H4 (cell line): ENCODE measurements at places on chromosomes 1 and 21. TPM values are rescaled to one million over a fixed set of nuclear protein-coding genes. Genes with fewer than 3 reads are reported as not detected.

DNA sequence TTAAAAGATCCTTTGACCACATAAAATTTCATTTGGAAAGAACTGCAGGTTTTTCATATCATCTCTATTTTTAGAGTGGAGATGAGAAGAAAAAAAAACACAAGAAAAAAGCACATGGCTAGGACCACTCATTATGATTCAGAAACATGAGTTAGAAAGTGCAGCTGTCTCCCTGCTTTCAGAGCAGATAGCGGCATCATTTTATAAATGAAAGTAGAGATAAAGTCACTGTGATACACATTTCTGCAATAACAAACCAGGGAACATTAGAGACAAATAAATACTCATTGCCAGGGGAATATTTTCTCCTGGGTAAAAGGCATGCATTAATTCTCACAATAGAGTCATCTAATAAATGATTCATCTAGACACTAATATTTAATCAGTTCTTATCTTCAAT is 87.5 kb upstream of the PLPPR4 start:
- no peak for DNase-seq

C1orf116 gene
- not detected in 2 replicates for total RNA-seq

- DNase-seq: no peak
Measured at GRCh38 chr1:93692026-93692425, 10.4 kb upstream of the BCAR3 start.

GRCh38 chr1:57440096-57440495 is 16.2 kb upstream of the DAB1 start:
- no peak for DNase-seq

DNA sequence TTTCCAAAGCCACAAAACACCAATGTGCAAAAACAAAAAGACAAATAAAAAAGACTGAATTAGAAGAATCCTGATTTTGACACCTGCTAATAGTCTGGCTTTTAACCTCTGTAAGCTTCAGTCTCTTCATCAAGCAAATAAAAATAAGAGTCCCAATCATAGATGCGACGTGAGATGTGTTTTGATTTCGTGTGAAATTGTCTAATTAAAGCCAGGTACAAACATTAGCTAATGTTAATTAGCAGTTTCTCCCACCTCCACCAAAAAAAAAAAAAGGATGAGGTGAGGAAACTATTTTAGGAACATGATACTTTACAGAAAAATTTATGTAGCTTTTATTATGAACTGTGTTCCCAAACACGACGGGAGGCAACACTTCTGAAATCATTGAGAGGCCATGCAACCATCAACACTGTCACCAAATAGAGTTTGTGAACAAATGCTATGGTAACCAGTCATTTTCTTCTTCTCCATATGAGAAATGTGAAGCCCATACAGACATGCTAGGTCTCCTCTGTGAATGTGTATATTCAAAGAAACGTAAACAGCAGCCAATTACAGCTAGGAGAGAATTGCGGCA is 6.7 kb upstream of the EVI5 start:
- DNase-seq: no peak

- no peak for DNase-seq
Measured at GRCh38 chr1:221337106-221337505, 404.8 kb downstream of the DUSP10 start.

DNA sequence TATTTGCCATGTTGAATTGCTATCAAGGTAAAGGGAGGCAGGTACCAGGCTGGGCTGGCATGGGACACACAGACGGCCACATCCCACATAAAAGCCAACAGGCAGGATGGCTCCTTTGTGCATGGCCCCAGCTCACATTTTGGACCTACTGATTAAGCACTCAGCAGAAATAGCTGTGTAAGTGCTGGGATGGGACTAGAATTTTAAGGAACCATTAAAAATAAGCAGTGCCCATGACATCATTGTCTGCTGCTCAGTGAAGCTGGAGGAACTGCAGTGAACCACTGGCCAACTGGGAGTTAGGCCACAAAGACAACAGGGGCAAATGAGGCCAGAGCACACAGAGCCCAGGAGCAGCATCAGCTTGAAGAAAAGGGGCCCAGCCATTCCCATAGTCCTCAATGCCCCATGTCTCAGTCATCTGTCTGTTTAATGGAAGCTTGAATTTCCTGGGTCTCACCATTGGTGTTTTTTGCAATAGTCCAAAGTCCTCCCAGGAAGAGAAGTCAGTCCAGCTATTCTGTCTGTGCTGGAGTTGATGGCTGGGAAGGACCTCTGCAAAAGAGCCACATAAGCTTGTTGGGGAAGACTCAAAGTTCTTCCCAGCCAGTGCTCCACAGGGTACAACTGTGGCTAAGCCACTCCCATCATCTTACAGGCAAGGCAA is 45.3 kb upstream of the TNR start:
- DNase-seq: no peak

GRCh38 chr1:10437052-10437451 is 6.8 kb downstream of the CENPS start:
- DNase-seq: no peak

SFN gene
- 0.53 and 1.0 TPM in 2 replicates for total RNA-seq

DNA sequence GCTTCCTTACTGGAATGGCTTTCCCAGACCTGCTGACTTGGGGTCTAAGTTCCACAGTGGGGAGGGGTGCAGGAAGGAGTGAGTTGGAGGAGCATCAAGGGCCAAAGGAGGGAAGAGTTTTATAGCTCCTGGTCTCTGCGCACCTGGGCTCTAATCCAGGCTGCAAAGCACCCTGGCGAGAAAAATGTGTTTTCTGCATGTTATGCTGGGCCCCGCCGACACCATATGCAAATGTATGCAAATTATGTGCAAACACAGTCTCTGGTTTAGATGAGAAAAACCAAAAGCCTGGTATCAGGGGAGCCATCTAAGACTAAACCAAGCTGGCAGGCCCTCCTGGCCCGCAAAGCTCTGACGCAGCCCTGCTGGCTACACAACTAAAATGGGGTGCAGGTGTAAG is 95.0 kb downstream of the VWA5B1 start:
- DNase-seq: no peak

OR2AK2 gene
- not detected in 2 replicates for total RNA-seq

NFASC gene
- 3.1 and 3.2 TPM in 2 replicates for total RNA-seq

- no peak for DNase-seq
Measured at GRCh38 chr1:174956976-174957375, 42.8 kb upstream of the CACYBP start.

GRCh38 chr1:10105484-10105883 is 72.7 kb downstream of the UBE4B start:
- DNase-seq: no peak

DNA sequence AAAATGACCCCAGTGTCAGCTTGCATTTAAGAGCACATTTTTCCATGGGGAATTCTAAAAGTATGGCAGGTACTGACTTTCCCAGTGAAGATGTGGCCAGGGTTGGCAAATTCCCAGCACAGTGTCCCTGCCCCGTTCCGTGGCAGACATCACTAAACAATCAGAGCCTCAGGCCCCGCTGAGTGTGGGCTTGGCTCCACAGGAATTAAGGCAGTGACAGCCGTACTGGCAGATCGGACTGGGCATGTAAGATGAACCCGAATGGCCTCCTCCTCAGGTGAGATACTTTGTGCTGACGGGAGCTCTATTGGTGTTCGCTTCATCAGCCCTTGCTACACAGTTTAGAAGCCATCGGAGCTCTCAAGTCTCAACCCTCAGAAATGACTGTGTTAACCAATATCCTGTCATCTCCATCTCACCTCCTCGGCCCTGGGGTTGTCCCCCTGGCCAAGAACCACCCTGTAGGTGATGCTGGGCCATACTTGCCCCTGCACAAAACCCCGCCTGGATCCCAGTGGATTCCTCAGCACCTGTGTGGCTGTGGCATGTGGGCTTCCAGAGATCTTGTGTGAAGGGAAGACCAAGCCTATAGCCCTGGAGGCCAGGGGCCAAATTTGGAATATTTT is 29.0 kb upstream of the ABCG1 start:
- no peak for DNase-seq

- DNase-seq: no peak
Measured at GRCh38 chr1:12097321-12097720, 34.2 kb downstream of the TNFRSF8 start.

DNA sequence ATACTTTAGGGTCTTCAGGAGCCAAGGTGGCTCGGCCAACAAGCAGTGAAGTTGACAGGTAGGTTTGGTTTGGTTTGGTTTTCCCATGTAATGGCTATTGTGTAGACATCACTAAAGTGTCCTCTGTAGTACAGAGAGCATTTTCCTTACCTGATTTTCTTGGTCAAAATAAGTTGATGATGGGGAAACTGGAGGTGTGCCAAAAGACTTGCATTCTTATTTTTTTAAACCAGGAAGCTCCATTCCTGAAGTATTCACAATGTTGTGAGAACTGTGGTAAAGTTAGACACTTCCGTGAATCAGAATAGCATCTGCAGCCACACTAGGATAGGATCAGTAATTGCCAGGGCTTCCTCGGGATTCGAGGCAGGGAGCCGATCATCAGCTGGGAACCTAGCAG is 2.9 kb downstream of the ZBTB37 start:
- no peak for DNase-seq

DNA sequence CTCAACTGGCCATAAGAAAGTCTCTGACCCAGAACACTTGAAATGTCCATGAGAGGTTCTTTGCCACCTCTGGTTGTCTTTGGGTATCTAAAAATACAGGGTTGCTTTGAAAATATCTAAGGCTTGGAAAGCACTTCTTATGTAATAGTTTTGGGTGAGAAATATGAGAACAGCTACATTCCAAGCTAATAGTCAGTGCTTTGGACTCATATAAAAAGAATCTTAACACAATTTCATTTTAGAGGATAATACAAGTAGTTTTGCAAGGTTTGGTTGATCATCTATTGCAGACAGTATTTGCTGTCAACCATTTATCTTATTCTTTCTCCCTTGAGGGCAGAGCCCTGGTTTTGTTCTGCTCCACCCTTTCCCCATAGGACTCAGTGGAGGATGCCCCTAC is 207.5 kb downstream of the KCNK2 start:
- no peak for DNase-seq

DNA sequence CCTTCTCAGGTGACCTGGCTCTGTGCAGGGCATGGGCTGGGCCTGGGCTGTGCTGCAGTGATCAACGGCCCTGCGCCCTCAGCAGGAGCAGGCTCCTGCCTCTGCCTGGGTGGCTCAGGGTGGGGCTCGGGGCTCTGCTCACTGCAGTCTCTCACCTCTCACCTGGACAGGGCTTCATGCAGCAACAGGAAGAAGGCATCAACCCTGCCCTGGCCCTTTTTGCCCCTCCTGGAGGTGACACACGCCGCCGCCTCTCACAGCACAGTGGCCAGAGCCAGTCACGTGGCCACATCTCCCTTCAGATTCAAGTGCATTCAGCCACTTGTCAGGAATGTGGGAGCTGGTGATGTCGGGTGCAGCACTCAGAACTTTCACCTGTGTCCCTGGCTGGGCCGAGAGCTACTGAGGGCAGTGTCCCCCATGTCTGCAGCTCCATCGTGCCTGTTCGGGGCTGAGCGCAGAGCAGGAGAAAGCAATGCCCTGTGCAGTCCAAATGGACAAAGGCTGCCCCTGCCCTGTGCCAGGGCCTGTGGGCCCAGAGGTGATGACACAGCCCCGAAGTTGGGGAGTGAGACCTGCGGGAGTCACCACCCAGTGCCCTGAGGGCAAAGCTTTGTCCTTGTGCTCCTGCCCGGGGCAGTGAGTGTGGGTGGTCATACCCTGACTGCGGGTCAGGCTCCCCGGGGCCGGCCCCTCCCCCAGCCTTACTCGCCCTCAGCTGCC is 314.0 kb downstream of the PTPRU start:
- no peak for DNase-seq

LRRC8C gene
- total RNA-seq: 4.4 and 7.0 TPM in 2 replicates

GRCh38 chr1:156012051-156012817 is 8.5 kb downstream of the SSR2 start:
- DNase-seq: no peak

VASH2 gene
- total RNA-seq: 0.31 and 2.5 TPM in 2 replicates

DNA sequence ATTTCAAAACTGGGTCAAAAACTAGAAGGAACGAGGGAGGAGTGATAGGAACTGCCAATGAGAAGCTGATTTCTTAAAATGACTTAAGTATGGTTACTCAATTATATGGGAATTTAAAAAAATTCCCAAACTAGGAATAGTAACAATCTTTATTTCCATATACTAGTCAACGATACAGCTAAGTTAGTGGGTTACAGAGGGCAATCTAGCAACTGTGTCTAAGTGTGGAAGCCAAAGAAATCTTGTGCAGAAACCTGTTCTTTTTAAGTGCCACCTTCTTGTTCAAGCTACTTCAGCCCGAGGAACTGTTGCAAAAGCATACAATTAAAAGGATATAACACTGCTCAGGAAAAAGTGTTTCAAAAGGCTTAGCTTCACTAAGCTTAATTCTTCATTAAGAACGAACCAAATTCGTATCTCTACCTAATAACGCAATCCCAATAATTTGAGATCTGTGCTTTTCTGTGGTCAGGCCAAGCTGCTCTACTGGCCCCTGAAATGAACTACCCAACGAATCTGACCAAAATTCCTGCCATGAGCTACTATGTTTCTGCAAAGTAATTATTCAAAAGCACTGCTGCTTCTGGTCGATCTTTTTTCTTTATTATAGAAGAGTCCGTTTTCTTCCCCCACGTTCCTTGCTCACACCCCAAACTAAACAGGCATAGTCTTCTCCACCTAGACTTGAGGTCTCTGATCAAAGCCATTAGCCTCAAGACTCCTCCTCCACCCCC is 1.8 kb downstream of the USP24 start:
- DNase-seq: no peak

- DNase-seq: no peak
Measured at GRCh38 chr1:112798292-112798691, 83.2 kb upstream of the PPM1J start.

KCNJ9 gene
- total RNA-seq: not detected in 2 replicates

DNA sequence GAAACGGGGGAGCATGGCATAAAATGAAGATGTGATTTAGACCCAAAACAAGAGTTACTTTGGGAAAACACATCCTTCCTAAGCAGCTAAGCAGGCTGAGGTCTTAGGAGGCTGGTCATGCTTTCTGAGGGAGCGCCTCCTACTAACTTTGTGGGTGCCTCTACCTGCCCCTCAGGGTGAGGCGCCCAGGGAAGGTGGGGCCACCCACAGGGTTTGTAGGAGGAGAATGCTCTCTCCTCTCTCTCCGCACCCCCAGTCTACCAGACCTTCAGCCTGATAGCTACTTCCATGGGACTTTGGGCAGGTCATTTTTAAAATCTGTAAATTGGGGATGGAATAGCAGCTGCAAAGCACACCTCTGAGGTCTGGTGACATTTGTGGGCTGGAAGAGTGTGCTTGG is 23.8 kb downstream of the SLC27A3 start:
- no peak for DNase-seq

DNA sequence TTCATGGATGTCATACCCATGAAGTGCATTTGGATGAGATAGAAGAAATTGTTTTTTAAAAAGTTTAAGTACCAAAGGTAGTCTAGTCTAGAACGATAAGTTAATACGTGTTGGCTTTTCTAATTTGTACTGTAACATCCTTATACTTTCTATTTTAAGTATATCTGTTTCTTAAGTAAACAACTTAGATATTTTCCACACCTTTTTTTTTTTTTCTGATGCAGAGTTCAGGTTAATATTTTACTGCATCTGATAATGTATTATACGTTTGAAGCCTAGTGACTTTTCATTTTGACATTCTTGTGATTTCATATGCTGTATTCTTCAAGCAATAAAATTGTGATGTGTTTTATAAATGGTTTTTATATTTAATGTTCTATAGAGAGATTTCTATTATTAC is 16.5 kb downstream of the DR1 start:
- no peak for DNase-seq
